ENCODE measurements at places on chromosomes 7 and 10. TPM values are rescaled to one million over a fixed set of nuclear protein-coding genes. Genes with fewer than 3 reads are reported as not detected.

GRCh38 chr7:98733036-98733435 lies 116.0 kb downstream of the NPTX2 start:
- H3K27ac ChIP-seq, result no peak overlapping the region
- no peaks in the 10 kb centered on the region for H3K36me3 ChIP-seq
- no peak overlapping the region for H3K4me3 ChIP-seq
- H3K27me3 ChIP-seq, result peaks cover 2% of the 10 kb centered on the region
- no peaks in the 10 kb centered on the region for H3K4me1 ChIP-seq

DNA sequence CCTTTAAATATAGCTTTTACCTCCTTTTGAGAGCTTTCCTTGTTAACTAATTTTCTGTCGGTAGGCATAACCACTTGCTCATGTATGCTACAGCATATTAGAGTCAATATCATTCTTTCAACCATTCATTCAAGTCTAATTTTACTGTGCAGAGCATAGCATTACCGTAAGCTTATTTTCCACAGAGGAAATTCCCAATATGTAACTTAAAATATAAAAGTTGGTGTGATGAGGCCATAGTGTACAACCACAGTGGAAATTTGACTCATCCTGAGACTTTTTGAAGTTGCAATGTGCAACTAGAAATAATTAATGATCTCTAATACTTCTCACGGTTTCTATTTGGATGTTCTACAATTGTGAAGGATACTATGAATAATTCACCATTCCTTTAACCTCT lies 80.6 kb upstream of the KLF6 start:
- no peak overlapping the region for H3K4me3 ChIP-seq
- H3K27ac ChIP-seq, result no peak overlapping the region
- no peaks in the 10 kb centered on the region for H3K36me3 ChIP-seq
- H3K4me1 ChIP-seq, result peaks cover 19% of the 10 kb centered on the region
- no peak for DNase-seq

DNA sequence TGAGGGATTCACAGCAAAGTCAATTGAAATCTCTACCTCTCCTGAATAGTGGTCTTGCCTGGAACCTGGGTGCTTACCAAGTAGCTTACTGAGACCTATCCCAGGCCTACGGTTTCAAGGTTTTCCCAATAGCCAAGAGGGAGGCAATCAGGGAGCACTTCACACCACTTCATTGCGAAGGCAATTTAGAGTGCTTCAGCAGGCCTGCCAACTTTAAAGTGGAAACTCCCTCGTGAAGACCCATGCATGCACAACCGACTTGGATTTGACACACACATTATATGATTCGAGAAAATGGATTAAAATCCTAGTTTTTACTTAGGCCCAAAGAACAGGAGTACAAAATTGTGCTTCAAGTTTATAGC lies 51.5 kb upstream of the NOBOX start:
- H3K4me1 ChIP-seq, result no peaks in the 10 kb centered on the region
- H3K27ac ChIP-seq, result no peak overlapping the region
- no peaks in the 10 kb centered on the region for H3K27me3 ChIP-seq
- DNase-seq, result no peak

DNA sequence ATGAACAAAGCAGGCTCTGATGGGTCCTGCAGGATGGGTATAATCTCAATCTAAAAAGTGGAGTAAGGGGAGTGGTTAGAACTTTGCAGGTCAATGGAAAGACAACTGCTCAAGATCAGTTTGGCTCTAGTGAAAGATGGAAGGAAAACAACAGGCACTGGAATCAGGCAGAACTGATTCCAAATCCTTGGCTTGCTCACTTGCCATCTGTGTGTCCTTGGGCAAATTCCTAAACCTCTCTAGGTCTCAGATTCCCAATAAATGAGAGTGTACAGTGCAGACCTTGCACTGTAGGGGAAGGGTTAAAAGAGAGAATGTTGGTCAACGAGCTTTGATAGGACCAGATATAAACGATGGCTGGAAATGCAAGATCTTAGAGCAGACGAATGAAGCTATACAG lies 186.1 kb upstream of the AOAH start:
- no peak for DNase-seq
- no peak overlapping the region for H3K4me3 ChIP-seq
- H3K27me3 ChIP-seq, result peaks cover 6% of the 10 kb centered on the region

DNA sequence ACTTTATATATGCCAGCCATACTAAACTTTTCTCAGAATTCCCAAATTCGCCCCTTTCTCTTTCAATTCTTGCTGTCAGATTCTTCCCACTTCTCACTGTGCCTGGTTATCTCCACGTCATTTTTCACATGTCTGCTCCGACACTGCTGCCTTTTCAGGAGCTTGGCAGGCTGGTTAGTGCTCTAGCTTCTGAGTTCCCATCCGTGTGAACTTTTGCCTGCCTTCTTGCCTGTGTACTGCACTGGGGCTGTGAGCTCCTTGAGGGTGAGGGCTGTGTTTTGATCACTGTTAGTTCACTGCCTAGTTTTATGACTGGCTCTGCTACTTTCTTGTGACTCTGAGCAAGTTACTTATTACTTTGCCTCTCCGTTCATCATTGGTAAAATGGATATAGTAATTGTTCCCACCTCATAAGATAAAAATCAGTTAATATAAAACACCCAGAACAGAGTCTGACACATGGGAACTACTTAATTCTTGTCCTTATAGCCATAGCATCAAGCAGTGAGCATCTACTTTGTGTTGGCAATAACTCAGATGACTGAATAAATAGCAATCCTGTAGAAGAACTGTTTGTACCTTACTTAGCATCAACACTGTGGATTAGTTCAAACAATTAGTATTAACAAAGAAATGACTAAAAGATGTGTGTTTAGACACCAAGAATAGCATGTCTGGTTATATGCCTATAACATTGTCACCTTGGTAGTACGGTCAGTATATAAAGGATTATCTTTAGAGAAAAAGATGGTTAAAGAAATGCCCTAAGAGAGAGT lies 5.5 kb downstream of the GSTO1 start:
- no peak overlapping the region for H3K4me3 ChIP-seq
- no peaks in the 10 kb centered on the region for H3K27me3 ChIP-seq

DNA sequence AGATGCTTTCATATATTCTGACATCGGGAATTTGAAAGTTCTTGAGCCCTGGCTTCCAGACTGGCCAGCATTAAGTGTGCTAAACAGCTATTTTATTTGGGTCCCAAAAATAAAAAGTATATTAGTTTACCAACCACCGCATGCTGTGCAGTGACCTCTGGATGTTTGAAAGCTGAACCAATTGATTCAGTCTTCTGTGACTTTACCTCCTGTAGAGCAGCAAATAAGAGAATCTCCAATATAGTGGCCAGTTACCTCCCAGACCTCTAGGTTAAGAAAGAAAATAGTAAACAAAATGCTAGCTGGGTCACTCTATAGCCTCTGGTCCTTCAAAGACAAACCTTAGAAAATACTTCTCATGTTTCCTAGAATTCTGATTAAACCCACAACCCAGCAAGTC lies 424.6 kb upstream of the NFE2L3 start:
- DNase-seq, result no peak
- H3K27me3 ChIP-seq, result no peaks in the 10 kb centered on the region
- H3K4me3 ChIP-seq, result no peak overlapping the region
- peaks cover 45% of the 10 kb centered on the region for H3K4me1 ChIP-seq
- H3K36me3 ChIP-seq, result no peaks in the 10 kb centered on the region

DNA sequence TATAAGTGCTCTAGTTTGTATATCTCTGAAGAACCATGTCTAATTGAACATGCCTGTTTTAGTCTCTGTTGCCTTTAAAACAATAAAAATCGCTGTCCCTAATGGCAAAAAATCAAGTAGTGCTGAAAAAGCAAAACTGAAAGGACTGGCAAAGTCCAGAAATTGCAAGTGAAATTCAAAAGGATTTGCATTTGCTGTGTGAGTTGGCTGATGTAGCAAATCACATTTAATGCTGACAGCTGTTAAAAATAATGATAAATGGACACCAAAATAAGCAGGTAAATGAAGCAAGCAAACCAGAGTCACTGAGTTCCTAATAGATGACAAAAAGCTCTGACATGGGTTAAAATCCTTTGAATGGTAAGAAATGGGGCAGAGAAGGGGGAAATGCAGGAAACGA lies 874.1 kb downstream of the GRM8 start:
- H3K4me1 ChIP-seq, result no peaks in the 10 kb centered on the region
- no peaks in the 10 kb centered on the region for H3K36me3 ChIP-seq
- no peak overlapping the region for H3K4me3 ChIP-seq
- H3K27me3 ChIP-seq, result peaks cover 4% of the 10 kb centered on the region
- DNase-seq, result no peak

GRCh38 chr10:18949391-18949790 lies 99.2 kb upstream of the MALRD1 start:
- no peaks in the 10 kb centered on the region for H3K27me3 ChIP-seq
- no peak overlapping the region for H3K4me3 ChIP-seq

Gene OPALIN
- not detected for total RNA-seq

GRCh38 chr10:124340033-124340760 lies 78.5 kb downstream of the OAT start:
- peaks cover 45% of the 10 kb centered on the region for H3K4me1 ChIP-seq
- H3K36me3 ChIP-seq, result peaks cover 10% of the 10 kb centered on the region
- H3K27me3 ChIP-seq, result no peaks in the 10 kb centered on the region
- H3K27ac ChIP-seq, result peak overlapping the region; percentile 96
- no peak overlapping the region for H3K4me3 ChIP-seq
- peak; percentile 93 for DNase-seq

GRCh38 chr10:110772454-110773025 lies 99.2 kb upstream of the PDCD4 start:
- H3K4me3 ChIP-seq, result no peak overlapping the region
- peaks cover 2% of the 10 kb centered on the region for H3K4me1 ChIP-seq
- H3K36me3 ChIP-seq, result no peaks in the 10 kb centered on the region
- no peaks in the 10 kb centered on the region for H3K27me3 ChIP-seq

- H3K4me1 ChIP-seq, result peaks cover 23% of the 10 kb centered on the region
- no peak overlapping the region for H3K4me3 ChIP-seq
- no peak for DNase-seq
Observed at GRCh38 chr10:35895331-35895730, 253.2 kb upstream of the FZD8 start.

DNA sequence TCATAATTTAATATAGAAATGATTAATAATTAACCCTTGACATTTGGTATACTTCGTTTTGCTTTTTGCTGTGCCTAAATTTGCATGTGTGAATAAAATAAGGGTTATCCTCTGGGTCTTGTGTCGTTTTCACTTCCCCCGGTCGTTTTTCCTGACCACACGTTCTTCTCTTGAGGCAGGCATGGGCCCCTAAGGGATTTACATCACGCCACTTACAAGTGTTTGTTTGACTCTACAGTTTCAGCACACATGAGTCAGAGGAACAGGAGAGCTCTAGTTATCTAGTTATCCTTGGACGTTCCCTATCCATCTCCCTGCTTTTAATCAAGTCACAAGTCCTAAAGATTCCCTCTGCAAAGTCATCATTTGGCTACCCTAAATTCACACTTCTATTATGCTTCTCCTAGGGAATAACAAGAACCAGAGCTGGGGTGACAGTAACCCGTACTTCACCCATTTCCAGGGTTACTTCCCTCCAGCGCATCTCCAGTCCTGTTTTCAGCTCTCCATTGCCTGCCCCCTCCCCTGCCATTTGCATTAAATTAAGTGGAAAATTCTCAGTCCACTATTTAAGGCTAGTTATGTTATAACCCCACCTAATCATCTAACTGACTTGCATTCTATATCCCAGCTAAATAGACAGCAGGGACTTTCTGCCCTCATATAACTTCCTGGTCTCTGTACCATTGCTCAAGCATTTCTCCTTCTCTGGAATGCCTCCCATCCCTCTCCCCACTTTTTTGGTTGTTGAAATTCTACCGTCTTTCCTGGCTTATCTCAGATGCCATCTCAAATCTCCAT lies 206.9 kb downstream of the PTEN start:
- peaks cover 13% of the 10 kb centered on the region for H3K4me1 ChIP-seq
- H3K27ac ChIP-seq, result peak overlapping the region; percentile 19
- no peaks in the 10 kb centered on the region for H3K36me3 ChIP-seq
- no peaks in the 10 kb centered on the region for H3K27me3 ChIP-seq
- no peak for DNase-seq

DNA sequence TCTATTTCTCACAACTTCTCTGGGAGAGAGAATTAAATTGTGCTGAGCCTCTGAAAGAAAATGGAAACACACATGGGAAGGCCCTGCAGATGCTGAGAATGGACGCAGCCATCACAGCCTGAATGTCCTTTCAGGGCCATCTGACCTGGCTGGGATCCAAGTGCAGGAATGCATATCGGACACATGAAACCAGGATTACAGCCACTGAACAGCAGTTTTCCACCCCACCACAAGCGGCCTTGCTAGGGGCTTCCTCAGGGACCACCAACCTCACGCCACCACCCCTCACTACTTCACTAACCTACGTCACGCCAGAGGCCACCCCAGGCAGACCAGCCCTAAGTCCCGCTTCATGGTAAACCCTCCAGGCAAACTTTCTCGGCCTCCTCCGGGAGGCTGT lies 103.3 kb downstream of the DIP2C start:
- peaks cover 2% of the 10 kb centered on the region for H3K36me3 ChIP-seq
- H3K4me1 ChIP-seq, result peaks cover 28% of the 10 kb centered on the region
- no peak overlapping the region for H3K4me3 ChIP-seq
- no peak overlapping the region for H3K27ac ChIP-seq

- no peak for DNase-seq
- no peak overlapping the region for H3K27ac ChIP-seq
- H3K36me3 ChIP-seq, result no peaks in the 10 kb centered on the region
- peaks cover 27% of the 10 kb centered on the region for H3K27me3 ChIP-seq
- H3K4me3 ChIP-seq, result no peak overlapping the region
Observed at GRCh38 chr10:49185213-49185612, 3.0 kb downstream of the TMEM273 start.

- peaks cover 25% of the 10 kb centered on the region for H3K27me3 ChIP-seq
- no peaks in the 10 kb centered on the region for H3K36me3 ChIP-seq
- H3K4me1 ChIP-seq, result no peaks in the 10 kb centered on the region
Observed at GRCh38 chr7:128928159-128928813, 9.4 kb upstream of the IRF5 start.

- H3K27me3 ChIP-seq, result peaks cover 41% of the 10 kb centered on the region
- H3K36me3 ChIP-seq, result no peaks in the 10 kb centered on the region
- no peaks in the 10 kb centered on the region for H3K4me1 ChIP-seq
- DNase-seq, result no peak
Observed at GRCh38 chr7:106413446-106413845, 128.7 kb upstream of the NAMPT start.

Gene CCDC172
- total RNA-seq, result not detected

GRCh38 chr10:1309617-1310270 lies 253.6 kb downstream of the WDR37 start:
- H3K36me3 ChIP-seq, result peaks cover 2% of the 10 kb centered on the region
- peak; percentile 57 for DNase-seq
- H3K27ac ChIP-seq, result peak overlapping the region; percentile 89
- H3K4me1 ChIP-seq, result peaks cover 50% of the 10 kb centered on the region
- no peak overlapping the region for H3K4me3 ChIP-seq

Gene VGF
- 0.24 TPM for total RNA-seq

Measured in osteocyte (in vitro differentiated cells).